A549 (cell line): ENCODE measurements at places on chromosomes 3 and 15. TPM values are rescaled to one million over a fixed set of nuclear protein-coding genes. Genes with fewer than 3 reads are reported as not detected.

SUCNR1 gene
- 0.16 to 0.28 TPM (median 0.27 TPM) in 3 replicates for polyA plus RNA-seq

GRCh38 chr3:31934018-31934417 lies 47.0 kb downstream of the OSBPL10 start:
- no peak for DNase-seq

FRMD4B gene
- polyA plus RNA-seq, result 0.47 to 0.92 TPM (median 0.57 TPM) in 3 replicates

DNA sequence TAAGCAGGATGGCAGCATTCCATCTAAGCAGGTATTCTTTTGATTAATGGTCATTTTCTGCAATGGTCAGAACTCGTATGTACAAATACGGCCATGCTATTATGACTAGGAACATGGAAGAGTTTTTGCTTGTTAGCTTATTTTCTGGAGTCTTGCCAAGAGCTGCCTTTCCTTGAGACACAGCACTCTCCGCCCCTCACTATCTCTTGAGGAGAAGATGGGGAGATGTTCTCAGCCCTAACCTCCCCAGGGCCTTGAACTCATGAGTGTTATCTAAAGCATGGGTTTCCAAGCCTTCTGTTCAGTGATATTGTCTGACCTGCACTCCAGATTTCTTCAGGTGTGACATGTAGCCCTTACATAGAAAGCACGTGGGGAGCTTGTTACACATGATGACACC lies 65.9 kb upstream of the ACTC1 start:
- DNase-seq, result no peak

CP gene
- 2.6 to 5.2 TPM (median 5.1 TPM) in 3 replicates for polyA plus RNA-seq
